Stimulated activated CD8-positive, alpha-beta memory T cell treated with anti-CD3 and anti-CD28 coated beads, Interleukin-7, amount 100 ng/mL, for 1 hour (primary cell): ENCODE measurements at places on chromosomes 4 and X.

GRCh38 chr4:122710434-122711308 is 21.8 kb upstream of the BBS12 start:
- no peak for DNase-seq

DNA sequence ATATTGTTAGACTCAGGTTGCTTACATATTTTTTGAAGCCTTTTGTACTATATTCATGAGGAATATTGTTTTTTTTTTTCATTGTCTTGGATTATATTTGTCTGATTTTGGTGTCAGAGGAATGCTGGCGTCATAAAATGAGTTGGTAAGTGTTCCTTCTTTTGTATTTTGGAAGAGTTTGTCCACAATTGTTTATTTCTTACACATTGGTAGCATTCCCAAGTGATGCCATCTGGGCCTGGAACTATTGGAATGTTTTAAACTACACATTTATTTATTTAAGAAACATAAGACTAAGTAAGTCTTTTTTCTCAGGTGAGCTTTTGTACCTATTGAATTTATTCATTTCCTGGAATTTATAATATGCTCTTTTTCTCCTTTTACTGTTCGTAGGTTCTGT is 107.6 kb downstream of the LARP1B start:
- DNase-seq = no peak

DNA sequence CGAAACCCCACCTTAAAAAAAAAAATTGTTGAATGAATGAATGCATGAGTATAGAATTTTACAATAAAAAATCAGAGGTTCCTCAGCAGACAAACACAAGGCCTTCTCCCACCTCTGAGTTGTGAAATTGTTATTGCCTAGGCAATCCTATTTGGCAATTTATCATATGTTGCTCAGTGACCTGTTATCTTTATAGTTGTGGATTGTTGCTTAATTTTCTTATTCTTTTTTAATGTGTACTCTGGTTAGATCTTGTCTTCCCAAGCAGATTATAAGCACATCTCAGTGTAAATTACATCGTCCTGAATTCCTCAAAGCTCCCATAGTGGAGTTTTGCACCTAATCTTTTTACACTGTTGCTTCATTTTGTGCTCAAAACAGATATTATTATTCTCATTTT is 71.9 kb downstream of the RBM47 start:
- DNase-seq = no peak

DNA sequence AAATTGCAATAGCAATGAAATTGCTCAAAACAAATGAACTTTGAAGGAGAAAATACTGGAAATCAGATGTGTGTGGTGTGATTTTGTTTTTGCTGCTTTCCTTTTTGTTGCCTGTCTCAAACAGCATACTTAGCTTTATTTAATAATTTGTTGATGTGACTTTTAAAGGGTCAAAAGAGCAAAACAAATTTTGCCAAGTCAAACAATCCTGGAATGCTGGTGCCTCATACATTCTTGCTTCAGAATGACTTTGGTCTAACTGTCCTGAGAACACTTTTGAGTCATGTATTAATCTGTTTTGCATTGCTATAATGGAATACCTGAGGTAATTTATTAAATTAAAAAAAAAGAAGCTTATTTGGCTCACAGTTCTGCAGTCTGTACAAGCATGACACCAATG is 3.4 kb downstream of the PF4V1 start:
- DNase-seq = no peak

DNA sequence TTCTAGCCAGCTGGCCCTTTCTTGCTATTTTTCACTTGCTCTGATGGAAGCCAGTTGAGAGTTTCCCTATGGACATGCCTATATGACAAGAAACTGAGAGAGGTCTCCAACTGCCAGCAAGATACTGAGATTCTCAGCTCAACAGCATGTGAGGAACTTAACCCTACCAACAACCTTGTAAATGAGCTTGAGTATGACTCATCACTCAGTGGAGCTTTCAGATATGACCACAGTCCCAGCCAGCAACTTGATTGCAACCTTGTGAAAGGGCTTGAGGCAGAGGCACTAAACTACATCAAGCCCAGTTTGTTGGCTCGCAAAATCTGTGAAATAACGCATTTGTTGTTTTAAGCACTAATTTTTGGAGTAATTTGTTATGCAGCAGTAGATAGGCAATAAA is 175.8 kb downstream of the COMMD8 start:
- DNase-seq = no peak

DNA sequence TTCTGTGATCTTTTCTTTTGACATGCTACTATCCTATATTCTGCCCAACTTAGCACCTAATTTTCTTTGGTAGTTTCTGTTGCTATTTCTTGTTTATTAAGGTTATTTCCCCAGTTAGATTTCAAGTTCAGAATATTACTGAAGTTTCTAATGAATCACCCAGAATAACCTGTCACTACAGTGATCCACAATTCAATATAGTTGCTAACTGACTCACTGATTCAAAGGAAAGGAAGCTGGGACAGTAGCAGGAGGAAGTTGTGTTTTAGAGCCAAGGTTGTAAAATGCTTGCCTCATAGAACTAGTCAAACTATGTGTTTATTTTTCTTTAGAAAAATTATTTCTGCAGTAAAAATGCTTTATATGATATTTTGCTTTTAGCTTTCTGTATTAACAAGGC is 37.4 kb downstream of the PAK3 start:
- no peak for DNase-seq

- no peak for DNase-seq
Observed at GRCh38 chr4:2408401-2408958, 10.0 kb downstream of the ZFYVE28 start.
